ENCODE measurements at places on chromosomes 6 and 20.

DNA sequence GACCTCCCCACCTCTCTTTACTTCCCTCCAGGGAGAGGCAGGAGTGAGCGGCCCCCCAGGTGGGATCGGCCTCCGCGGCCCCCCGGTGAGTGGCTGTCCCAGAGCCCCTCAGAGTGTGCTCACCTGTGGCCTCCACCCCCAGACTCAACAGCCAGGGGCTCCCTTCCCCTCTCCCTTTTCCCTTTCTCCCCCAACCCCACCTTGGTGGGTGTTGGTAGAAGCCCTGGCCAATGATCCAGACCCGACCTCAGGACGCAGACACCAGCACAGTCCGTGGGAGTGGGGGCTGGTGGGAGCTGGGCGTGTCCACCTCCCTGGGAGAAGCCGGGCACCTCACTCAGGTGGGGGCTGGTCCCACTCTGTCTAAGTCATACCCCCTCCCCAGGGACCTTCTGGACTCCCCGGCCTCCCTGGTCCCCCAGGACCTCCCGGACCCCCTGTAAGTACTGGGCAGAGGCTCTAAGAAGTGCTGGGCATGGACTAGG lies 4.9 kb downstream of the COL9A3 start:
- DNase-seq = no peak

- no peak for DNase-seq
Measured at GRCh38 chr20:19253916-19254820, 41.7 kb downstream of the SLC24A3 start.

GRCh38 chr20:9172851-9173250 lies 104.0 kb downstream of the PLCB4 start:
- DNase-seq = no peak

DNA sequence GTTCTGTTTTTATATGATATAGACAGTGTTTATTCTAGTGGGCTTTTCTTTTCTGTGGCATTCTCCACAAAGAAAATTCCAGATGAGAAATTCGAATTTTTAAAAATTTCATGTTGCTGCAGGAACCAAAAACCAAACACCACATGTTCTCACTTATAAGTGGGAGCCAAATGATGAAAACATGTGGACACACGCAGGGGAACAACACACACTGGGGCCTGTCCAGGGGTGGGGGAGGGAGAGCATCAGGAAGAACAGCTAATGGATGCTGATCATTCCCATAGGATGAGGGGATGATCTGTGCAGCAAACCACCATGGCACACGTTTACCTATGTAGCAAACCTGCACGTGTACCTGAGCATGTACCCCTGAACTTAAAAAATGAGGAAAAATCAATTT lies 499.0 kb upstream of the SLC35B3 start:
- DNase-seq = no peak

DNA sequence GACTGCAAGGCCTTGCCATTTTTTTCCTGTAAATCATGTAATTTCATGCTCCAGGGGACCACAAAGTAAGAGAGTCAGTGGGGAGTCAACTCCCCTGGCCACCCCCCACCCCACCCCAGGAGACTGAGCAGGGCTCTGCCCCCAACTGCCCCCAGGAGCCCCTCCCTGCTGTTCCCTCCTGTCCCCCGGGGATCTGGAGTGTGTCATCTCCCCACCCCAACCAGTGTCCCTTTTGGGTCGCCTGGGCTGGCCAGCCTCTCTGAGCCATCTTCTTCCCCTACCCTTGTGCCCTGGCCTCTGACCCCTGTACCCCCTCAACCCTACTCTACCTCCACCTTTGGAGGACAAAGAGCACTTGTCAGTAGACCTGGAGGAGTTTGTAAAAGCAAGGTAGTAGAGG lies 29.4 kb downstream of the FOXP4 start:
- no peak for DNase-seq

DNA sequence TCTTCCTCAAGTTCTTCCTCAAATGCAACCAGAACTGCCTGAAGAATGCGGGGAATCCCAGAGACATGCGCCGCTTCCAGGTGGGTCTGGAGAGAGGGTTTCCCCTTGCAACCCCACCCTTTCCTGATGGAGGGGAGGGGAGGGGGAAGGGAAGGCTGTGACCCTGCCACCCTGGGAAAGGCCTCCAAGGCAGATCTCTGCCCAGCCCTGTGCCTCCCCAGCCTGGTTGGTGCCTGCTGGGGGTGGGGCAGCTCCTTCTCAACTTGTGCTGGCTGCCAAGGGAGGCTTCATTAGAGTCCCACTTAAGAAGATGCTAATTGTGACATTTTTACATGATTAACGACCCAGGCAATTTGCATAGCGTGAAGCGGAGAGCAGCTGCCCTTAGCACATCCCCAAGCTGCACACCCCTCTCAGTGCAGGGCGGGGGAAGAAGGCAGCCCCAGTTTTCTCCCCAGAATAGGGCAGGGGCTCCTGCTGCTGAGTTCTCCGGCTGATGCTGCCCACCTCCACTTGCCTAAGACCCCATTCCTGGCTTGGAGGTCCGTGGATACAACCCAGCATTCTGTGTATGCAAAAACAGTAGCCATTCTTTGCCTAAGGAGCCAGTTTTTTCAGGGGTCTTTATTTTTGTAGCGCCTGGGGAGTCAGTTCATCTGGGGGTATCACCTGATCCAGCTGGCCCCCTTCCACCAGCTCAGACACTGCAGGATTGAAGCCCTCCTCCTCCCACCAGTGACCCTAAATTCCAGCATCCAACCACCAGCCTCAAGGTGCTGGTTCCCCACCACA lies 51.7 kb downstream of the CPXM1 start:
- DNase-seq = no peak

DNA sequence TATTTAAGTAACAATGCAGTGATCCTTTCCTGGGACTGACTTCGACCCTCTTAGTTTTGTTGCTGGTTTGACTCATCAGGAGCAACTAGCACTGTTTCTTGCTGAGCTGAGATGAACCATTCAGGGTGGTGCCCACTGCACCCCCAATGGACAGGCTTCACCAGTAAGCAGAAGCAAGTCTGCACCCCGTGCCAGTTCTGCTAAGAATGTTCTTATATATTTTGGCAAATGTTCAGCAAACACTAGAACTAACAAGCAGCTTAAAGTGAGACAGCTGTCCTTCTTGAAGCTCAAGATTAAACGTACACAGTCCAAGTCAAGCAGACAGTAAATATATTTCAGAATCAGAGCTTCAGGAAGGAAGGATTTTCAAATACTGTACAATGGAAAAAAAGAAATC lies 561.3 kb upstream of the CDH4 start:
- no peak for DNase-seq

DNA sequence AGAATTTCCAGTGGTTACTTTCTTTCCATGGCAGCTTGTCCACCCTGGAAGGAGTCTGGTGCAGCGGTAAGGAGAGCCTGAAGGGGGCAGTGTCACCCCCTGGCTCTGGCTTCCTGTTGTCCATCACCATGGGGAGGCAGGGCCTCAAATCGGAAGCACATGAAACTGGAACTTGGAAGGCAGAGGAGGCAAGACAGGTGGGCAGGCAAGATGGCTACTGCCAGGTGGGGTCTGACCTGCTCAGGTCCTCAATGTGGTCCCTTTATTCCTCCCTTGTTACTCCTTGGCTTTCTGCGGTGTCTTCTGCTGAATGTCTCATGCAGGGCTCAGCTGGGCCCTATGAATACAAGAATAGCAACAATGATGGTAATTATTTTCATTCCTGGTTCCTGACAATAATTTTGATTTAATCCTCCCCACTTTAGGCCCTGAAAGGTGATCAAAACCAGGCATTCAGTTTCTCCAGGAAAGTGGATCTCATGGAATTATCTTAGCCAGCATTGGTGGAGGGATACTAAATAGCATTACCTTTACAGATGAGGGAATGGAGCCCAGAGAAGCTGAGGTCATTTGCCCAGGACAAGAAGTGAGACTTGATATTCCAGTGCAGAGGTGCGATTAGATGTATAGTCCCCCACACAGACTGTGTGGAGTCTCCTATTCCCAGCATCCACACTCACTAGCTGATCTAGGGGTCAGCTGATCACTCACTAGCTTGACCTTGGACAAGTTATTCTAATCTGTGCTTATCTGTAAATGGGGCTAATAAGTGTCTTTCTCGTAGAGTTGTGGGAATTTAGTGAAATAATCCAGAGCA lies 17.6 kb upstream of the SNAI1 start:
- no peak for DNase-seq

GRCh38 chr6:42378125-42378524 lies 73.6 kb downstream of the TRERF1 start:
- DNase-seq = no peak

- no peak for DNase-seq
Measured at GRCh38 chr6:53873922-53874321, 79.1 kb downstream of the LRRC1 start.

DNA sequence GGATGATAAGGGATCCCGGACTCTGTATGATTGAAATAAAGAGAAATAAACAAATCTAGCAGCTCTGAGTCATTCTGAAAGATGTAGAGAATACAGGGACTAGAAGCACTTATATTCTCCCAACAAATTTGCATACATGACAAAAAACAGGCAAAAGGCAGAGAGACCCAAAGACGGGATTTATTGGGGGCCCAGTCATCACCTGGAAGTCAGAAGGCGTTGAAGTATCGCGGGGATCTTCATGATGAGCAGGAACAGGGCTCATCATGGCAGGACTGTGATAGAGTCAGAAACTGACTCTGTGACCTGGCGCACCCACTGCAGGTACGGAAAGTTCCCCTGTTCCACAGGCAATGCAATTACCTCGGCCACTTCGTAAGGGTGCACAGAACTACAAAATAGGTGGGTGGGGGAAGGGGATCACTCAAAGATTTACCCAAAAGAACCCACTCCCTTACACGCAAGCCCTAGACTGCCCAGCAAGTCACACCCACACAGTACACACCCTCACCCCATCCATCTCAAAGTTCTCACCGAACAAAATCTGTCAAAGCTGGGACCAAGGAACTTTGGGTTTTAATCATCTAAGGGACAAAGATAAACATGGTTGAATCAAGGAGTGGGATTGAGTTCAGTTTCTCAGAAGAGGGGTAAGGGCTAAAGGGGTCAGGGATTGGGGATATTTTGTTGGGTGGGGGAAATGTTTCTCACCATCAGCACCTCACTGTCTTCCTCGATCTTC lies 1.4 kb downstream of the CUTA start:
- no peak for DNase-seq

GRCh38 chr20:33445881-33446625 lies 2.5 kb upstream of the SNTA1 start:
- DNase-seq = no peak

GRCh38 chr20:62824476-62825332 lies 7.9 kb downstream of the COL9A3 start:
- DNase-seq = peak; percentile 27

DNA sequence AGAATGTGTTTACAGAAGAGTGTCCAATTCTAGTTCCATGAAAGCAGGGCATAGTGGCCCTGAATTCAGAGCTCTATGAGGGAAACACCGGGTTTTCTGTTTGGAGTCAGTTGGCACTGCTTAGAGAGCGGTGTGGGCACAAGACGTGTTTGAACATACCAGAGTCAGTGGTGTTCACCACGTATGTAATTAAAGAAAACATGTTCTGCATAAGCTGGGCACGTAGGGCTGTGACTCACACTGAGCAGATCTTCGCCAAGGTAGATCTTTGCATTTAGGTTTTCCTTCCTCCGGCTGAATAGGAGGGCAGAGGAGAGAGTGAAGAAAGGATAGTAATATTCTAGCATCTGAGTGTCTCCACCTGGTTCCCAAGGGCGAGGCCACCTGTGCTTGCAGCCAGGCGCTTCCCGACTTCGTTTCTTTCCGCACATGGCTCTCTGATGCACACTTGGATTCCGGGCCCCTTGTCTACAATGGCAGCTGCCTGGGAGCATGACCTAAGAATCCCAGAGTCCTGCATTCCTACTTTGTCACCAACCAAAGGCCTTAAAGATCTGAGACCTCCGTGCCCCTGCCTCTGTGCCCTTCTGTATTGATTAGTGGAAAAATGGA lies 136.2 kb downstream of the ERMARD start:
- no peak for DNase-seq

DNA sequence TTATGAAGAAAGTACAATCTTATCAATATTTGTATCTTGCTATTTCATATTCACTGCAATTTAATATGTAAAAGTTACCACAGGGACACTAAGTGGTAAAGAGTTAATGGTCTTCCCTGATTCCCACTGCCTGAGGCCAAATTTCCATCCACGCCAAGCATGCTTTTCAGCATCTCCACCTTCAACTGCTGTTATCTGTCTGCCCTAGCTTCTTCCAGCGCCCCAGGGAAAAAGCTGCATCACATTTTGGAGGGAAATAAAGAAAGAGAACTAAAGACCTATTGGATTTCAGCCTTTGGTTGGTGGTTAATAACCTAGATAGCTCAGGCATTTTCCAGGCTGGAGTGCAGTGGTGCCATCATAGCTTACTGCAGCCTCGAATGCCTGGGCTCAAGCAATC lies 61.3 kb upstream of the NKX2-2 start:
- no peak for DNase-seq

GRCh38 chr6:109069746-109070145 lies 24.9 kb downstream of the SESN1 start:
- no peak for DNase-seq

GRCh38 chr20:63434599-63435378 lies 37.7 kb downstream of the KCNQ2 start:
- DNase-seq = peak; percentile 47

- DNase-seq = no peak
Measured at GRCh38 chr20:46629341-46629740, 21.9 kb downstream of the SLC13A3 start.

- DNase-seq = no peak
Measured at GRCh38 chr6:54629131-54629530, 217.4 kb upstream of the FAM83B start.

- no peak for DNase-seq
Measured at GRCh38 chr20:2144850-2145249, 43.2 kb downstream of the STK35 start.

GRCh38 chr6:128963561-128963960 lies 80.6 kb downstream of the LAMA2 start:
- DNase-seq = no peak

- no peak for DNase-seq
Measured at GRCh38 chr6:90369024-90369519, 72.4 kb upstream of the BACH2 start.

GRCh38 chr20:36462440-36463211 lies 78.7 kb upstream of the MYL9 start:
- DNase-seq = no peak

DNA sequence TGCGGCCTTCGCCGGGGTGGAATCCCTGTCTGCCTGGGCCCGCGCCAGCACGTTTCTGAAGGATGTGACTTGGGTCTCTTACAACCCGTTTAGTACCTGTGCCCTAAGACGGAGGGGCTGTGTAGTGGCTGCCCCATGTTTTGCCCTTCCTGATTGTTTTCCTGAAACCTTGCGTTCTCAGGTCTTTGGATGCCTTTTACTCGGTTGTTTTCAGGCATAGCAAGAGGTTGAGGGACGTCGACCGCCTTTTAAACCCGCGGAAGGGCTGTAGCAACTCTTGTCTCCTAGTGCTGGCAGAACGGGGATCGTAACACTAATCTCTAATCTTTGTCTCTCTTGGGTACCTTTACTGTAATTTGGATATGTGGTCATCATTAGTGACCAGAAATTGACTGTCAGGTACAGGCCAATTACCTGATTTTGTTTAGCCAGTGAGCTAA lies 706 bp upstream of the NANP start:
- DNase-seq = no peak
